Cardiac fibroblast (primary cell): ENCODE measurements at places on chromosomes 6 and 20.

- DNase-seq = peak; percentile 21
These were observed 25.4 kb upstream of the IYD start for GRCh38 chr6:150343434-150343833.

GRCh38 chr6:13924949-13925881 lies at the start of gene RNF182:
RNF182 (plus strand) TSS chr6:13924952; CDS start chr6:13977120, 52,168 bp downstream.
- DNase-seq = no peak

- DNase-seq = no peak
These were observed 71.0 kb upstream of the MRAP2 start for GRCh38 chr6:83962582-83962981.

DNA sequence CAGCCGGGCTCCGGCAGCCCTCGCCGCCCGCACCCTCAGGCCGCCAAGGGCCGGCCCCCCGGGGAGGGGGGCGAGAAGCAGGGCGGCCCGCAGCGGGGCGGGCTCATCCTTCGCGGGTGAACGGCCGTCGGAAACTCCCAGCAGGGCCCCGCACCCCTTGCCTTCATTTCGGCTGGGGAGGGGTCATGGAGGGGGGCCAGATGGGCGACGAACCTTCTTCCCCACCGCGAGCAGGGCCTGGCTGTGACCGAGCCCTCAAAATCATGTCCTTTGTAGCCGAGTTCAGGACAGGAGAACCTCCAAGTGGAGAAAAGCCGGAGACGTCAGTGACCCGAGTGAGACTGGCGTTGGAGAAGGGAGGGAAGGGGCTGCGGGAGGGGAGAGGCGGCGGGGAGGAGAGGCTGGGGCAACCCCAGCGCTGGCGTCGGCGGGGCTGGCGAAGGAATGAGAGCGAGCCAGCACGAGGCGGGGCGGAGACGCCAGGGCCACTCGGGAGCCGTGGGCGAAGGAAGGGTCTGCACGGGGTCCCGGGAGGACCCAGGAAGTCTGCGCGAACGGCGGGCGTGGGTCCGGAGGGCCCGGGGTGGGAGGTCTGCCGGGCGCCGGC lies 571 bp upstream of the FOXC1 start:
- DNase-seq = no peak

GRCh38 chr6:88599571-88599970 lies 363.8 kb downstream of the RNGTT start:
- no peak for DNase-seq

GRCh38 chr20:48948612-48949011 lies 27.1 kb downstream of the ARFGEF2 start:
- no peak for DNase-seq

GRCh38 chr6:21664314-21665109 lies 71.0 kb downstream of the SOX4 start:
- DNase-seq = no peak

- DNase-seq = no peak
These were observed 233.9 kb downstream of the PRL start for GRCh38 chr6:22062807-22063408.

DNA sequence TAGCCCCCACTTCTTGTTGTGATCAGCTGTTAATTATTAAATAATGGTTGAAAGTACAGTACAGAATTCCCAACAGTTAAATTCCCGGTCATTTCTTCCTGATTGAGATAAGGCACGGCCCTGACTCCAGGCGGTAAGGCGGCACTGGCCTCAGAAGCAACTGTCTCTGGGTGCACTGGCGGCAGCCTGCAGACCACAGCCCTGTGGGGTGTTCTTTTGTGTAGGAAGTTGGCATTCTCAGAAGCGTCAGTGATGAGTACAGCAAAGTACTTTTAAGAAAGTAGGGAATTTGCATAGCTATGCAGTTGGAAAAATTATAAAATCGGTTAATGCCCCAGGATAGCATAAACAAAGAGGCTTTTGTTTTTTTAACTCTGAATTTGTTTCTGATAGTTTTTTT lies 50.5 kb downstream of the SAMD5 start:
- no peak for DNase-seq

- no peak for DNase-seq
These were observed 87.0 kb downstream of the DHX35 start for GRCh38 chr20:39049148-39049547.

DNA sequence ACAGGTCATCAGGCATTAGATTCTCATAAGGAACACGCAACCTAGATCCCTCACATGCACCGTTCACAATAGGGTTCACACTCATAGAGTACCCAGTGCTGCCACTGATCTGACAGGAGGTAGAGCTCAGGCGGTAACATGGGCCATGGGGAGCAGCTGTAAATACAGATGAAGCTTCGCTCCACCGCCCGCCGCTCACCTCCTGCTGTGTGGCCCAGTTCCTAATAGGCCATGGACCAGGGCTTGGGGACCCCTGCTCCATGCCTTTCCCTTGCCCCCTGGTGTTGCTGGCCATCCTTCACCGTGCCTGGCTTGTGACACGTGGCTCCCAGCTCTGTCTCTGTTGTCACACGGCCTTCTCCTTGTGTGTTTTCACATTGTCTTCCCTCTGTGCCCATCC lies 171.1 kb upstream of the JARID2 start:
- DNase-seq = no peak

GRCh38 chr20:33927724-33928123 lies 66.0 kb upstream of the RALY start:
- no peak for DNase-seq

DNA sequence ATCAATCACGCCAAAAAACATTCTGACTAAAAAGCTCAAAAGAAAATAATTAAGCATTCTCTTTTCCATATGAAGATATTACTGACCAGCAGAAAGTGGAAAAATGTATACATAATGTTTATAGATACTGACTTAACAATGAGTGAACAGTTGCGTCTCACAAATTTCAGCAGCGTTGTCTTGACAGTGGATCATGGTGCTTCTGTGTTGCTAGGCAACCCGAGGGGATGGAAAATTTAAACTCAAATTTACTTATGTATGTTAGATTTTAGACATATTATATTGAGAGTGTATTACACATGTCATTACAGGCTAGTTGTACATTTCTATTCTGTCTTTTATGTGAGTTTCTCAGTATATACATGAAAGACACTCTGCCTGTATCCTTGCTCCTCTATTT lies 110.2 kb downstream of the LAMA2 start:
- DNase-seq = no peak

DNA sequence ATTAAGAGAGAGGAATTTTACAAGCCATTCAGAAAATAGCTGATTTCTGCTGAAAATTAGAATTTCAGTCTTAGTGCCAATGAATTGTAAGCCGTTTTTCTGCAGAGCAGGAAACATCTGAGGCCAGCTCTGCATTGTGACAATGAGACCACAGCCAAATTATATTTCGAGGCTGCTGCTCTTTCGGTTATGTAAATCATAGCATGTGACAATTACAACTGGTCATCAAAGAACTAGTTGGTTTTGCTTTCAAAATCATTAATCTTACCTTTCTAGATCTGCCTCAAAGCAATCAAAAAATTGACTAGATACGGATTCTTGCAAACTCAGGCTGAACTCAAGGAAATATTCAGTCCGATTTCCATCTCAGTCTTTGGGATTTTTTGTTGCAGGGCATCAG lies 33.4 kb upstream of the INSM1 start:
- no peak for DNase-seq

DNA sequence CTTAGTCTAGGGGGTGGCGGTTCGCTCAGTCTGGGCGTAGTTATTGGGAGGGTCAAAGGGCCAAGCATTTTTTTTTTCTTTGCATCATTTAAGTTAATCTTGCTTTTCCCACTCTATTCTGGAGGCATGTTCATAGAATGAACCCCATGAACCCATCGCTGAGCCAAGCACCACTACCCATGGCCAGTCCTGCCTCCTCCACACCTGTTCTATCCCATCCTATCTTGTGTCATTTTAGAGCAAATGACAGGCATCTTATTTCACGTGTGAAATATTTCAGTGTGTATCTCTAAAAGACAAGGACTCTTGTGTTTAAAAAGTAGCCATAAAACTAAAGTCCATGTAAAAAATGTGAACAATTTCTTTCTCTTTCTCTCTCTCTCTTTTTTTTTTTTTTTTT lies 13.9 kb downstream of the SRC start:
- DNase-seq = no peak

GRCh38 chr6:121590438-121590837 lies 155.0 kb downstream of the GJA1 start:
- peak; percentile 80 for DNase-seq

DNA sequence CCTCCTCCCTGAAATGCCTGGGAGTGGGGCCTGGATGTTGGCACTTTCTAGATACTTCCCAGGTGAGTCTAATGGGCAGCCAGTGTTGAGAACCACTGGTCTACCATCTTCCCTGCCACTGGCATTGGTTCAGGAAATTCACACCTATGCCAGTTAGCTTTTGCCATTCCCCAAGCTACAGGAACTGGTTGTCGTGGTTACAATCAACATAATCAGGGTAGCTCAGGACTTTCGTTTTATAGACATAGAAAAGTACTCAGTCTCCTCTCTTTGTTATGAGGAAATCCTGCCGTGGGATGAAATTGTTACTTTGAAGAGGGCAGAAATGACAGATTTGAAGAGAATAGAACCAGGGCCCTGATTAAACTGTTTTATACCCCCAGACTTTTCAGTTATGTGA lies 127.9 kb upstream of the FOXO3 start:
- no peak for DNase-seq

DNA sequence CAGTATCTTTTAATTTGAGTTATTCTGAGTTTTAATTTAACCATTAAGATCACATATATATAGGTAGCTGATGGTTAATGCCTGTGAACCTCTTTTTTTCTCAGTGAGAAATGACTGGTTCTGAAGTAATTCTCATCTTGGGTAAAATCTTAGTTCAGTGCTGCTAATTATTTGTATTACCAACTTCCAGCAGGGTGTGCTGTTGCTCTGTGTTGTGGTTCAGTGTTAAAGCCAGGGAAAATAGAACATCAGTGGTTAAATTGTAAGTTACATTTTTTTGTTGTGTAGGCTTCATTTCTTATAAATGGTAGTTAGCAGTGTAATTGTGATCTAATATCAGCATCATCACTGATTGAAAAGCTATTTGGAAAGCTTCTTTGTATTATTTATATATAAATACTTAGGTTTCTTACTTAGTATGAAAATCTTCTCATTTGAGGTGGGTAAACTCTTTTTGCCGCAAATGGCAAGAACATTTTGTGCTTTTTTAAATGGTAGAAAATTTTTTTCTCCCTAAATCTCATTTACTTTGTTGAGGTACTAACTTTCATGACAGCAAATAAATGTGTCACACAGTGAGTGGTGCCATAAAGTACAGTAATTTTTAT lies 43.7 kb downstream of the CDC5L start:
- peak; percentile 79 for DNase-seq

- DNase-seq = no peak
These were observed 39.4 kb upstream of the EEF1A1 start for GRCh38 chr6:73560182-73560732.

- DNase-seq = no peak
These were observed 275.2 kb downstream of the PKHD1 start for GRCh38 chr6:51812231-51812630.

DNA sequence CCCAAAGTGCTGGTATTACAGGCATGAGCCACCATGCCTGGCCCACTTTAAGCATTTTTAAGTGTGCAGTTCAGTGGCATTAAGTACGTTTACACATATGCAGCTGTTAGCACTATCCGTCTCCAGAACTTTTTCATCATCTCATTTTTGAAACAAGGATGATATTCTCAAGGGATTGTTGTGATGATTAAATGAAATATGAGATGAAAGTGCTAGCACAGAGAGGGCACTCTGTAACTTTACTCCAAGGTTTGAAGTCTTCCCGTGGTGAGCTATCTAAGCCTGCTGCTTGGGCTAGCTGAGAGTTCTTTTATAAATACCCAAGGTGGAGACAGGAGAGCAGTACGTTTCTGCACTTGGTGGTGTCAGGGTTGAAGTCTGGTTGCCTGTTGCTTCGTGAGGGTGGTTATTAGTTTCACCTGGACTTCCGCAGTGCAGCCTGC lies 6.6 kb downstream of the TM9SF4 start:
- DNase-seq = no peak

- DNase-seq = no peak
These were observed 3.1 kb downstream of the CHMP4B start for GRCh38 chr20:33814238-33814712.

DNA sequence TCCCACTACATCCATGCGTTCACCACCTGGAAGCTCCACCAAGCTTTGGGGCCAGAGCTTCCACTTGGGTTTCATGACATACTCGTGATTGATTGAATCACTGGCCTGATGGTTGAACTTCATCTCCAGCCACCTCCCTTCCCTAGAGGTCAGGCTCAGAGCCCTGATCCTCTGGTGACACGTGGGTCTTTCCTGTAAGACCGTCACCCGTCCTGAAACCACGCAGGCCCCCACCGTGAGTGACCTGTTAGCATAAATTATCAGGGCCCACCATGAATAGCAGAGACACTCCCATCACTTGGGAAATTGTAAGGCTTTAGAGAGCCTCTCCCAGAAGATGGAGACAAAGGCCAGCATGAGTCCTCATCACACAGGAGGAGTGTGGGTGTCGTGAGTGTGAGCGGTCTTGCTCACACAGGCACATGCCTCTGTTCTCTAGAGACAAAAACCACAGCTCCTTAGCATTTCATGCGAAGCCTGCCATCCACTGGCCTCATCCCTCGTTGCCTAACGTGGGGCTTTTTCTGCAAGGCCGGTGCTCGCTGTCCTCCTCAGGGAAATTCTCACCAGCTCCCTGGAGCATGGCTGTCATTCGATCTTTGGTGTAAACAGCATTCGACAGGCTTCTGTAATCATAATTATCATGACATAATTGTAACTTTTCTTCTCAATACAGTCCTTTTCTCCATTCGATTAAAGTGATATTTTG lies 65.1 kb upstream of the DUSP22 start:
- DNase-seq = peak; percentile 58

- DNase-seq = no peak
These were observed 112.3 kb upstream of the CST7 start for GRCh38 chr20:24836661-24837299.

DNA sequence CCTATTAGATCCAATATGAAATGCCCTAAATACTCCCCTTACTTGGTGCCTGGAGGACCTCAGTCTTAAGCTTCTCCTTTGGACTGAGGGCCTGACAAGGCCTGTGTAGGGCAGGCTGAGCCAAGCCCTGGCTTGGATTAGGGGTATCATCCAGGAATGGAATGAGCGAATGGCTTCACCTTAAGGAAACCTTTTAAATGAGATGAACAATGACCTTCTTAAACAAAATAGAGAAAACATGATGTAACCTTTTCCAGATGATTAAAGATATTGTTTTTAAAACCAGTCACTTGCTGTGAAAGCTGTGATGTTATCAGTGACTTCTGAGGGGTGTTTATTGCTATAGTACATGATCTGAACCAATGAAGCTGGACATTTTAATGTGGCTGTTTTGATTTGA lies 55.5 kb downstream of the TRAF3IP2 start:
- no peak for DNase-seq
